CD4-positive, alpha-beta T cell treated with Interleukin-21 for 1 hour (primary cell): ENCODE measurements at places on chromosomes 13 and 19.

- no peak for DNase-seq
These were observed 7.7 kb upstream of the ELF1 start for GRCh38 chr13:41026788-41027187.

DNA sequence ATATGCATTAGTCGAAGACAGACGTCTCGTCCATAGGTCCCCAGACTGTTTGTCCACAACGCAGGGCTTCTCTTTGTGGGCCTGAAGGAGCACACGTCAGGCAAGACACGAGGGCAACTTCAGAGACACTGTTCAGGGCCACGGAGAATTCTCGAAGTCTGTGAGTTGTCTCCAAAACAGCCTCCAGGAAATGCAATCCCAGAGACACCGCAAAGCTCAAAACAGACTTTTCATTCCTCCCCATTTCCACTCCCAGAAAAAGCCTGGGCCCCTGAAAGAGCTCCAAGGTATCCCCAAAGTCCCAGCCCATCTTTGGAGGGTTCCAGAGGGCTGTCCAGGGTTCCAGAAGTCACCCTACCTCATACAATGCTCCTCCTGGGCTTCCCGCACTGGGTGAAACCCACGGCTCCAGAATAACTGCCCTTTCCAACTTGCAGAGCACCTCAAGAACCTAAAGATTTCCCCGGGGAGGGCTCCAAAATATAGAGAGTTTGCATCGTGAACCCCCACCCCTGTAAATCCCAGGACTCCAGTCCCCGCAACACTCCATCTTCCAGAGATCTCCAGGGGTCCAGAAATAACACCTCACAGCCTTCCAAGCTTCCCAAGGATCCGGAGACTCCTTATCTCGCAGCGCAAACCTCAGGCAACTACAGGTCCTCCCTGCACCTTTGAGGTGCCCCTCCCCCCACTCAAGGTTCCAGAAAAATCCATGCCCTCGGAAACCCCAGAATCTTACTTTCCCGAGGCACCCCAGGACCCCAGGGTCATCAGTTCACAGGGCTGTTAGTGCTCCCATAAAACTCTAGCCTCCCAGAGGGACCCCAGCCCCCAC, 687 bp upstream of the FTL start:
- DNase-seq, result no peak

- DNase-seq, result no peak
These were observed 757 bp downstream of the EGLN2 start for GRCh38 chr19:40799558-40800338.

GRCh38 chr13:97658556-97658955, 224.6 kb downstream of the RAP2A start:
- DNase-seq, result no peak

DNA sequence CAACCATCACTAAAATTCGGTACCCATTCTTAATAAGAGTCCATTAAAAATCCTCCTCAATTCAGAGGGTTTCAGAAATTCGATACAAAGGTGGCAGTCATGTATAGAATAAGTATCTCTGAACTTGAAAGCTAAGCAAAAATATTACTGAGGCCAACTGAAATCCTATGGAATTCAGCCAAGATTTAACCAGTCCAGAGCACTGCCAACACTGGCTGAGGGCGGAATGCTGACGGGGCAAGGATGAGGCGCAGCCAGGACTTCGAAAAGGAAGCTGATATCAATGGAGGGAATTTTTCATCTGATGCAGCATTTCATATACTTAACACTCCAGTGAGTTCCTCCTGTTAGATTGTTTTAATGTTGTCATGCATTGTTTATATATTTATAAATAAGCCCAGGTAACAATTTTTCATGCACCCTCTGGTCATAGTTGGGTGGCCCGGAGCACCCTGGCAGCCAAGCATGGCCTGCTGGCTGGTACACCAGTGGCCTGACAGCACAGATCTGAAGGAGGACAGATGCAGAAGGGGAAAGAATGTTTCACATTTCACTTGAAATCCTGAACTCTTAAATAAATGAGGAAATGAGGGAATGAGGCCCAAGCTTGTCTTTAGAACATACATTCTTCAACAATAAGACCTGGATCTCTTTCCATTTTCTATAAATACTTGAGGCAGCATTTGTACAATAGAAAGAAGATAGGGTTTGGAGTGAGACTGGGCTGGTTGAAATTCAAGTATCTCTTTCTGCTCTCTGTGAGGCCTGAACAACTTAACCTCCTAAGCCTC, 41.5 kb downstream of the WDFY2 start:
- DNase-seq, result no peak

GRCh38 chr19:33713194-33713593, 83.5 kb upstream of the KCTD15 start:
- DNase-seq, result no peak

GRCh38 chr19:29086182-29086581, 126.8 kb downstream of the UQCRFS1 start:
- no peak for DNase-seq

- peak; percentile 1 for DNase-seq
These were observed 26.3 kb downstream of the CYP4F2 start for GRCh38 chr19:15871570-15871969.

GRCh38 chr13:30620941-30621340, 3.2 kb downstream of the USPL1 start:
- DNase-seq, result no peak

- DNase-seq, result peak; percentile 23
These were observed at the start of gene C2CD4C for GRCh38 chr19:408902-409515. Gene C2CD4C, minus strand, starts transcription at chr19:409147. Its CDS starts 786 bp downstream, at chr19:408361.

DNA sequence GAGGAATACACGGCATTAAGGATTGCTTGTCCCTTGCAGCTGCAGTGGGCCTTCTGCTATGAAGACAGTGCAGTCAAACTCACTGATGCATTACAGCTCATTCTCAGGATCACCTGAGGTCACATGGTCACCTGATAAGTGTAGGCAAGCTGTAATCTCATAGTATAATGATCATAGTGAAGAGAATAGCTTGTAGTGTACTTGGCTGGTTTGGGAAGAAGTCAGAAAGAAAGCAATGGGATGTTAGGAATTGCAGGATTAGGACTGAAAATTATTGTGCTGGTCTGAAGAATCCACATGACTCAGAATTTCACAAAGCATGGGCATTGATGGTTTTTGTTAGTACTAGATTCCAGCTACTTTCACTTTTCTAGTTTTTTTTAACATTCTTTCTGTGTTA, 76.7 kb downstream of the MBNL2 start:
- DNase-seq, result no peak

- no peak for DNase-seq
These were observed 778 bp upstream of the LRRC4B start for GRCh38 chr19:50568728-50569698.

DNA sequence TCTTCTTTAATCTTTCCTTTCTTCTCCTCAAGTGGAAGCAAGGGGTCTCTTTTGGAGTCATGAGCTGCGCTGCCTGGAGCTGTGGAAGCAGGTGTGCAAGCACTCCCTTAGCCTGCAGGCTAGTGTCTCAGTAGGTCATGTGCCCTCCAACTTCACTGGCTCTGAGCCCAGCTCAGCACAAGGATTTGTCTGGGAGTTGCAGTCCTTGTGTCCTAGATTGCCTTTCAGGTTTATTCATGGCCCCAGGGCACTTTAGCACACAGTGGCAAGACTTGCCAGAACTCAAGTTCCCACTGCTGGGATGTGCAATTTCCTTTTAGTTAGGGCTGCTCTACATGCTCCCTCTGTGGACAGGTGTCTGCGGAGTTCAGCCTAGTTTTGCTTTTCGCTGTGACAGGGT, 211.7 kb downstream of the LIG4 start:
- DNase-seq, result no peak

DNA sequence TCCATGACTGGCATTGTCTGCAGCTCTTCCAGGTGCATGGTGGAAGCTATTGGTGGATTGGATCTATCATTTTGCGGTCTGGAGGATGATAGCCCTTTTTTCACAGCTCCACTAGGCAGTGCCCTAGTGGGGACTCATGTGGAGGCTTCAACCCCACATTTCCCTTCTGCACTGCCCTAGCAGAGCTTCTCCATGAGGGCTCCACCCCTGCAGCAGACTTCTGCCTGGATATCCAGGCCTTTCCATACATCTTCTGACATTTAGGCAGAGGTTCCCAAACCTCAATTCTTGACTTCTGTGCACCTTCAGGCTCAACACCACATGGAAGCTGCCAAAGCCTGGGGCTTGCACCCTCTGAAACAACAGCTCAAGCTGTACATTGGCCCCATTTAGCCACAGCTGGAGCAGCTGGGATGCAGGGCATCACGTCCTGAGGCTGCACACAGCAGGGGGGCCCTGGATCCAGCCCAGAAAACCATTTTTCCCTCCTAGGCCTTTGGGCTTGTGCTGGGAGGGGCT, 800.2 kb upstream of the MIR17HG start:
- DNase-seq, result no peak

GRCh38 chr19:12237143-12237839, 57.4 kb downstream of the ZNF44 start:
- DNase-seq, result no peak

- DNase-seq, result no peak
These were observed 90.4 kb downstream of the COL4A1 start for GRCh38 chr13:110216398-110217041.

- DNase-seq, result no peak
These were observed 87.2 kb upstream of the SLC10A2 start for GRCh38 chr13:103153466-103153865.

DNA sequence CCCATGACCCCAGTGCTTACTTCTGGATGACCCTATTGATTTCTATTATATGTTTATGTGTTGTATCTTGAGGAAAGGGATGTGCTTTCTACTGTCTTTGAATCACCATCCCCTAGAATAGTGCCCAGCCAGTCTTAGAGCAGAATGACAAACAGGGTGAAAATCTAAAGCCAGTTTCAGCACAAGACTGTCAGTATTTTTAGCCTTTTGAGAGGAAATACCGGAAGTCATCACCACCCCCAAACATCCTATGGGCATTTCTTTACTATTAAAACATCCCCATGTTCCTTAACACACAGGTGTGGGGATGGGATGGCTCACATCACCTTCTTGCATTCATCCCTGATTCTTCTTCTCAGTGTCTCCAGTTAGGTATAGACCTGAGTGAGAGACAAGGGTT, 52.1 kb upstream of the UBE2L5 start:
- DNase-seq, result no peak

DNA sequence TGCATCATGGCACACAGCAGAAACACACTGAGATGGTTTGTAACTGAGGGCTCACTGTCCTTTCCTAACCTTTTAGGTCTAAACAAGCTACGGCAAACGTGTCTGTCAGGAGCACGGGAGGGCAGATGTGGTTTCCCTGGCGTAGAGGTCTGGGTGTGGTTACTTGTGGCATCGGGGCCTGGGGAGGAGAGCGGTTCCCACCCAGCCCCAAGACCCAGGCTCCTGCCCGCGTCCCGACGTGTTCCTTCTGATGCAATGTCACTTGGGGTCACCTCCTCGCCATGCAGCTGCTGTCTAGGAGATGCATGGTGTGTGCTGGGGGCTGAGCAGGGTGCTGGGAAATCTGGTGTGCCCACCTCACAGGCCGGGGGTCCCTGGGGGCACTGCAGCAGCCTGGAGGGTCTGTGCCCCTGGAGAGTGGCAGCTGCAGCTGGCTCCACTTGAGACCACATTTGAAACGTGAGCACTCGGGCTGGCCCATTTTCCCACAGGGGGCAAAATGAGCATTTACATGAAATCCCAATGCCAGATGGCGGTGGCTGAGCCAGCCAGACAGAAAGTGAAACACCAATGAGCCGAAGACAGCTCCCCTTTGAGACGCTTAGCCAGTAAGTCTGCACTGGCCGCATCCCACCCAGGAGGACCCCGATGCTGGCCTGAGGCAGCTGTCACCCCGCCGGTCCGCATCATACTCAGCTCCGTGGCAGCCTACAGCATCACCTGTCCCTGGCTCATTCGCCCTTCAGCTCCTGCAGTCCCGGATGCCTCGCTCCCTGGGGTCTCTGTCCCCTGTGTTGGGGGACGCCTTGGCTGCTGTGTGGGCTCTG, 22.3 kb upstream of the MYDGF start:
- DNase-seq, result no peak

- no peak for DNase-seq
These were observed 29.7 kb downstream of the MLLT1 start for GRCh38 chr19:6250024-6250615.

DNA sequence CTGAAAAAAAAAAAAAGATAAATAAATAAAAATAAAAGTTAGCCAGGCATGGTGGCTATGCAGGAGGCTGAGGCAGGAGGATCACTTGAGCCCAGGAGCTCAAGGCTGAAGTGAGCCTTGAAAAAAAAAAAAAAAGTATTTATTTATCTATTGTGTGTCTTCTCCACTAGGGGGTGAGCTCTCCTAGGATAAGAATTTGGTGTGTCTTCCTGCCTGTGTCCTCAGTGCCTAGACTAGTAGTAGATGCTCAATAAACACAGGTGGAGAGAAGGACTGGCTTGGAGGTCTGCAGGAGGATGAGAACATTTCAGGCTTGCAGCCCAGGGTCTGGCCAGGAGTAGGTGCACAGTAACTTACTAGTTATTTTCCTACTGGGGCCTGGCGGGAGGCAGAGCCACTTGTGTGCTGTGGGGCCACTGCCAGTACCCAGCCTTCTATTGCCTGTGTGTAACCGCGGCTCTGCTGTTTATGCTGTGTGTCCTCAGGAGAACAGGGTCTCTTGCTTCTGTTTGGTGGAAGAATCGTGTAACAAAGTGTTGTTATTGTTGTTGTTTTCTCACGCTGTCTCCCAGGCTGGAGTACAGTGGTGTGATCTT, 5.4 kb downstream of the LMTK3 start:
- DNase-seq, result peak; percentile 74

DNA sequence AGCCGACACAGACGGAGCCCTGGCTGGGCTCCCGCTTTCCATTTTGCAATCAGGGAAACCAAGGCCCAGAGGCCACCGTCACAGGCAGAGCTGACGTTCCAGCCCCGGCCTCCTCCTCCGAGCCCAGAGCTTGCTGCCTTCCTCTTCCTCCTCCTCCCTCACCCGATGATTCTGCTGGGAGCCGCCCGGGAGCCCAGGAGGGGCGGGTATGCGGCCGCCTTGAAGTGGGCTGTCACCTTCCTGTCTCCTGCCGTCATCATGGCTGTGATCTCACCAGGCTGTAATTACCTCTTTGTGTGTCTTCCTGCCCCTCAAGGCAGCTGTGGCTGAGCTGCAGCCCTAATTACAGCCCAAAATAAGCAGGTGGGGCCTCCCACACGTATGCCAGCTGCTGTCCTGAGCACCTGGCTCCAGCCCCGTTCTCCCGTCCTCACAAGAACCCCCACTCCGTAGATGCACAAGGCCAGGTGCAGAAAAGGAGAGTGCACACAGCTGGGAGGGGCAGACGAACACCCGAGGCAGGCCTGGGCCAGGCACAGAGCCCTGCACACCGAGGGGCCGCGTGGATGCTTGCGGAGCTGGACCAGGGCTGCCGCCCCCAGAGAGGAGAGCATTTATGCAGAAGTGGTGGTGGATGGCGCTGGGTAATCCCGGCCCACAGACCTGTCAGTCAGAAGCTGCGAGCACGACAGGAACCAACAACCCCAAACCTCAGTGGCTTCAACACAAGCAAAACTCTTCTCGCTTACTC, 4.0 kb downstream of the TPGS1 start:
- peak; percentile 92 for DNase-seq

- no peak for DNase-seq
These were observed 607.6 kb downstream of the PCDH17 start for GRCh38 chr13:58238972-58239773.
